ENCODE measurements at places on chromosomes 3 and 15.

DNA sequence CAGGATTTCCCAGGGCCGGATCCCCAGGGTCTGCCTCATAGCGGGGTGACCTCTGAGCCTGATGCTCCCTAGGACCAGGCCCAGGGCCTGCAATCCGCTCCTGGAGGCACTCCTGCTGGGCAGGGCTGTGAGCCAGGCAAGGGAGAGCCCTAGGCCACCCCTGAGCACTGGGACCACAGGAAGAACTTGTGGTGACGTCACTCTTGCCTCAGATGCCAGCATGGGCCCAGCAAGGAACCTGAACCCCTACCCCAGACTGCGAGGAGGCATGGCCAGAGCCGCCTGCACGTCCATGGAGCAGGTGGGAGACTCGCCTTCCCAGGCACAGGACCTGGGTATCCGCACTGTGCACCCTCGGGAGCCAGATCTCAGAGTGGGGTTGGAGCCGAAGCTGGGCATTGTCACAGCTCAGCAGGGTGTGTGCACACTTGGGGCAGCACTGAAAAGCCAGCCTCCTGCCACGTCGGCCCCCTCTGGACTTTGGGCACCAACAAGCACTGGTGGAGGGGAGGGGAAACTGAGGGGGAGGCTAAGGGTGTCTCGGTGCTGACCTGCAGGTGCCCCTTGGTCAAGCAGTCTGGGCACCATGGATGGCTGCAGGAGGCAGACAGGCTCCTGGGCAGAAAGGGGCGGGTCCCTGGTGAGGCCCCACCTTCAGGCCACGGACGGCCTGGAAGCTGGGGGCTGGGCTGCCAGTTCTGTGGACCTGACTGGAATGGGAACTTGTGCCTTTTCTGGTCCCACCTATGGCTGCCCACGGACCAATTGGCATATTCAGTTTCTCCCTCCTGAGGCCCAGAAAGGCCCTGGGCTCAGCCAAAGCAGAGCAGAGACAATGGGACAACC, 49.3 kb downstream of the SLC6A20 start:
- DNase-seq: no peak

- DNase-seq: peak; percentile 9
These were observed 288.5 kb upstream of the MME start for GRCh38 chr3:154791611-154792010.

DNA sequence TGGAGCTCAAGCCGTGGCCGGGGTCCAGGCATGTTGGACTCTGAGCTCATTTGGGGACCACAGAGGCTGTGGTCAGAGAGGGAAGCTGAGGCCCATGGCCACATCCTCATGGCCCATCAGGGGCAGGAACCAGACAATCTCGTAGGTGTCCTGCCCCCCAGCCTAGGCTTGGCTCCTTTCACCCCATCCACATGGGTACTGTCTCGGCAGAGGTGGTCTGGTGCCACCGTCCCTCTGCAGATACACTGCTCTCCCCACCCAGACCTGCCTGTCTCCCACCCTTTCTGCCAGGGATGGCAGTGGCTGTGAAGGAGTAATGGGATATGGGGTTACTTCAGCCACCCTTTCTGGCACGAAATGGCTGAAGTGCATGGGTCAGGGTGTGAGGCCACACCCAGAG, 7.9 kb downstream of the PRSS50 start:
- no peak for DNase-seq

GRCh38 chr3:155029941-155030340, 50.2 kb upstream of the MME start:
- DNase-seq: no peak

- peak; percentile 86 for DNase-seq
These were observed 1.0 kb upstream of the ATP2C1 start for GRCh38 chr3:130892759-130893375.

DNA sequence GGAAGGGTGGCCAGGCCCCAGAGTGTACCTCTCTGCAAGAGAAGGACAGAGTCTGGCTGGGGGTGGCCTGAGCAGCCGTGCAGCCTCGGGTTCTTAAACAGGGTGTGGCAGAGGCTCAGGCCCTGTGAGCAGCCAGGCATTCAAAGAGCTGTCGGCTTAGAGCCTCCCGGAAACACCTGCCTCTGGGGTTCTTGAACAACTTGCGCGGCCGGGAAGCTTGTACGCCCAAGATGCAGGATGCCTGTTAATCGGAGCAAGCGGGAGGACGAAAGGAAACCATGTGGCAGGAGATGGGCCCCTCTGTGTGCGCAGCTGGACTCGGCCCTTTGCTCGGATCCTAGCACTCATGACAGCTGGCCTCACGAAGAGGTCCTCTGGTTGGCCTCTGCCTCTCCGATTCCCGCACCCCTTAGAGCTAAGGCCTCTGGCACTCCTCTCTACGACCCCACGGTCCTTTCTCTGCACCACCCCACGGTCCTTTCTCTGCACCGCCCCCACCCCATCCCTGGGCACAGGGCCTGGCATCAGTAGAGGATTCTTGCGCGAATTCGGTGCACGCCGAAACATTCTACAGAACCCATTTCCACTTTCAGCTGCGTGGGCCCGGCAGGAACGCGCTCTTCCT, 23.9 kb upstream of the TXNRD3 start:
- no peak for DNase-seq

DNA sequence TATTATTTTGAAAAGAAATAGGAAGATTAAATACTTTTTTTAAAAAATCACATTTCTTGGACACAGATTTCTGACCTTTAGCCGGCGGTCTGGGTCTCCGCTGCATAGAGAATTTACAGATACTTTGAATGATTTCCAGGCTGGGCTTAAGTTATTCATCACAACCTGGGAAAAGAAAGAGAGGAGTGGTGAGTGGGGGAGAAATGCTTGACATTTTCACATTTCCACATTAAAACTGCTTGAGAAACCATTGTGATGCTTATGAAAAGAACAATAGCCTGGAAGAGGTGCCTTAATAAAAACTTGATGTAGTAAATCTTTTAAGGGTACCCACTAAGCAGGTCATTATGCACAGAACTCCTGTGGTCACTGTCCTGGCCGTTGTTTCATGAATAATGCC, 166.8 kb upstream of the MRPL3 start:
- DNase-seq: no peak

GRCh38 chr3:67804089-67804488, 149.7 kb upstream of the SUCLG2 start:
- no peak for DNase-seq

DNA sequence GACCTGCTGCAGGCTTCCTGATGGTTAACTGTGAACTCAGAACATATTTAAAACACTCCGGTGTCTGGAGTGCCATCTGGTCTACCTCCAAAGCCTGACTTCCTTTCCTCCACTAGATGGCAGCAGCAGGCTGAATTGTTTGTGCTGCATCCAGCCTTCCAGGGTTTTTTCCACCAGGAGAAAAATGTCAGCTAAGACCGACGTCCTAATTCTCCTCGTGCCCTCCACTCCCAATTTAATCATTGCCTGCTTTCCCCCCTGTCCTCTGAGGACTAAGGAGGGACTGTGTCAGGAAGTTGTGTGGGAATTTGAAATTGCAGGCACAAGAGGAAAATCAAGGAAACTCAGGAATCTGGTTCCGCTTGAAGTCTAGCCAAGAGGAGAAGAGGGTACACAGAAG, 165.2 kb upstream of the UMPS start:
- DNase-seq: peak; percentile 82

- no peak for DNase-seq
These were observed 357.5 kb downstream of the FOXP1 start for GRCh38 chr3:71225951-71226564.

GRCh38 chr15:82832601-82833361, 23.4 kb downstream of the WHAMM start:
- DNase-seq: no peak

GRCh38 chr15:68407141-68407885, 24.6 kb downstream of the ITGA11 start:
- no peak for DNase-seq

DNA sequence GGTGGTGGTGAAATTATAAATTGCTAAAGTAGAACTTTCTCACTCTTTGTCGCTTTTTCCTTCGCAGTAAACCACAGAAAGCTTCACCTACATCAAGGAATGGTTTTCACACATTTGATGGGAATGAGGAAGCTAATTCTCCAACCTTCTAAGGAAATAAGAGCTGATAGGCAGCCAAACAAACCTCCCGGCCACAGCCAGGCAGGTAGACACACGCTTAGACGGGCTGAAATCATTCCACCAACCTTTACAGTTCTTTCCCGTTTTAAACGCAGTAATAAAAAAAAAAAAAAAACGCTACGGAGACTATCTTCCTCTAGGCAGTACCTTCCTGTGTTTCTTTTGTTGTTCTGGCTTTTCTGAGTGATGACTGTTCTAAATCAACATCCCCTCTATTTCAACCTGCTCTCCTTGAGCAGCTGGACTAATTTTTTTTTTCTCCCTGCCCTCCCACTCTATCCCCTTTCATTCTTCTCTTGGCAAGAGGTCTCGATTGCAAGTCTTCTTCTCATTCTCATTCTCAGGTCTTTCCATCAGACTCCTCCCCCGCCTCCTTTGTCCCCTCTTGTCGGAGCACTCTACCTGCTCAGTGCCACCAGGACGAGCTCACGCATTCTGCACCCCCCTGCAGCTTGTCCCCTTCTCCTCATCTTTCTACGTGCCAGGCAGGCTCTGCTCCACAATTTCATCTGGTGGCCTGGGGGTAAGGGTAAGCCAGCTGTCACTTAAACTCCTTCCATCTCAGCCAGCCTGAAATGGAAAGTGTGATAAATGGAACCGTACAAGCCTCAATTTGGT, 391.1 kb upstream of the MDFIC2 start:
- DNase-seq: no peak

DNA sequence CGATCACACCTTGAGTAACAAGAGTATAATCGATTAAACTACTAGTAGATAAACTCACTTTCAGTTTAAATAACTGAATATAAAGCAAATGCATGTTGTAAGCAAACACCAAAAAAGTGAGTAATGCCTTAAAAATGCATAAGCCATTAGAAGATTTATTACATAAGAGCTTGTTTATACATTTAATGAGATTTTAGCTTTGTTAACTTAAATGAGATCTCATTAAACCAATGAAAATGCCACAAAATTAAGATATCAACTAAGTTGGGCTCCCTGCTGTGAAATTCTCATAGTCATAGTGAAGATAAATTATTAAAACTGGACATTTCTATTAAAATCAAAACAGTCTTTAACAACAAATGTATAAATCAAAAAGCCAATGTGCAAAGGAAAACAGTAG, 701.2 kb downstream of the NLGN1 start:
- DNase-seq: no peak

DNA sequence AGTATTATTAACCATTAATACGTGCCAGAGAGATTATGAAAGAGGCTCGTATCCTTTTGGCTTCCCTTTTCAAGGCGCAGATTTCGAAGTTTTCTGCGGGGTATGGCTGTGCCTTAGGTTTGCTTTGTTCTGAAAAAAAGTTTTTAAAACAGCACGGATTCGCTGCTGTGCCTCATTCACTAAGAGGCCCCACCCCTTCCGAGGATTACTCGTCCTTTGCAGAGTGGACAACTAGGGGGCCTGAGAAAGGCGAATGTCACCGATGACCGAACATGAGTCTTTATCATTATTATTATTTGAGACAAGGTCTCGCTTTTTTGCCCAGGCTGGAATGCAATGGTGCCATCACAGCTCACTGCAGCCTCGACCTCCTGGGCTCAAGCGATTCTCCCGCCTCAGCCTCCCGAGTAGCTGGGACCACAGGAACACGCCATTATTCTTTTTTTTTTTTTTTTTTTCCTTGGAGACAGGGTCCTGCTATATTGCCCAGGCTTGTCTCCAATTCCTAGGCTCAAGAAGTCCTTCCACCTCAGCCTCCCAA, 684 bp upstream of the RPS27L start:
- DNase-seq: peak; percentile 84

GRCh38 chr15:59165726-59166125, 40.9 kb upstream of the LDHAL6B start:
- DNase-seq: peak; percentile 37
